ENCODE measurements at places on chromosomes 3 and 15. TPM values are rescaled to one million over a fixed set of nuclear protein-coding genes. Genes with fewer than 3 reads are reported as not detected.

DNA sequence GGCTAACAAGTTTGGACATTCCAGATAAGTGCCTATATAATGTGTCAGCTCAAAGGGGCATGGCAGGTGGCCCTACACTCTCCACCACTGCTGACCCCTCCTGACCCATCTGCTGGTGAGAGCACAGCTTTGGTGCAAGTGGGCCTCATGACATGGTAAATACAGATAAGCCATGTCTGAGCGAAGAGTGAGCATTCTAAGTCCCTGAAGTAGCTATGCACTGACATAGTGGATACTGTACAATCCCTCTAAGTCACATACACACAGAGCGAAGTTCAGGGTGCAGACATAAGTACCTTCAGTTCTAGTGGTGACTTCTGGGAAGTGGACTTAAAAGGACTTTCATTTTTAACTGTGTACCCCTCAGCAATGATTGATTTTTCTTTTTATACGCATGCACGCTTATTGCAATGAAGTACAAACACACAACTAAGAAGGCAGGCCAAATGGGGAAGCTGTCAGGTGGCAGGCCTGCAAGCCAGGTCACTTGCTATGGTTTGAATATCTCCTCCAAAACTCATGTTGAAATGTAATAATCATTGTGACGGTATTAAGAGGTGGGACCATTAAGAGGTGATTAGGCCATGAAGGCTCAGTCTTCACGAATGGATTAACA, 41.5 kb downstream of the TBC1D2B start:
- H3K36me3 ChIP-seq, result peaks cover 57% of the 10 kb centered on the region
- peaks cover 92% of the 10 kb centered on the region for H3K4me1 ChIP-seq
- no peaks in the 10 kb centered on the region for H3K27me3 ChIP-seq

Gene CLDND1
- 399 TPM for total RNA-seq

Gene GRIP2
- total RNA-seq, result 0.45 TPM

Gene ALDH1L1
- total RNA-seq, result not detected

DNA sequence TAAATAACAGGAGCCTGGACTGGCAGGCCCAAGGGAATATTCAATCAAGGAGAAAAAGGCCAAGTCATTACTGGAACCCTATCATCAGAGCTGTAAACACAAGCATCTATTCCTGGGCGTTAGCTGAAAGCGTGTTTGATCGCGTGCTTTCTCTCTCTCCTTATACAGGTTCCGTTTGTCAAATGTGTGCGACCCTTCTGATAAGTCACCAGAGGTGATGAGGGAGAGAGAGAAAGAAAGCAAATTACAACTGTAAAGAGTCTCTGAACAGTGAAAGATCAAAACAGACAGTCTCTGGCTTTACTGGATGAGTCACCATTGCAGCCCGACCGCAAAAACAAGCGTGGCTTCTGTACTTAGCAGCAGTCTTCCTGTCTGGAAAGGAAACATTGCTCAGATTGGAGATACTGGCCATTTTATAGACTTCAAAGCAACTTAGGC, 39.5 kb upstream of the TPRG1 start:
- H3K4me1 ChIP-seq, result peaks cover 32% of the 10 kb centered on the region
- H3K27me3 ChIP-seq, result no peaks in the 10 kb centered on the region
- peaks cover 22% of the 10 kb centered on the region for H3K36me3 ChIP-seq

Gene PLXND1
- 1.4 TPM for total RNA-seq

DNA sequence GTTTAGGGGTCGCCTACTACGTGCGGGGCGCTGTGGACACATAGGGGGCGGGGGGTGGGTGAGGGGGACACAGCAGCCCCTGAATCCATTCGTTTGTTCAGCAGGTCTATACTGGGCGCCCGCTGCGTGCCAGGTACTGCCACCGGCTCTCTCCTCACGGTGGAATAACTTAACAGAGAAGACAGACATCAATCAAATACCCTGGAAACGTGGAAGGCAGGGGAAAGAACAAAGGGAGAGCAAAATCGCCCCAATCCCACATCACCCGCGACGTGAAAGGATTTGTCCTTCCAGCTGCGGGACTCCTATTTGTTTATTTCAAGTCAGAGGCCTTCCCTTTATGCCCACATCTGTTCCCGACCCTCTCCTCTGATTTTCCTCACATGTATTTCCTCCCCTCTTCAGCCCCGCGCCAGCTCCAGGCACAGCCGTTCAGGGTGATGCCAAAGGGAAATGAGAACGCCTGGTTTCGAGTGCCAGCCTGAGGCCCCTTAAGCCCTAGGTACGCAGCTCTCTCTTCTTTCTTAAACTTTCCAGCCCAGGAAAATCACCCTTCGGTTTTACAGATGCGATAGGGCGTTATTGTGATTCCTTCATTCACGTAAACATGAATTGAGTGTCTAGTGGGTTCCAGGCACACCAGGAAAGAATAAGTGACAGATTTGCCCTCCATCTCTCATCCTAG, 726 bp upstream of the PROK2 start:
- H3K4me1 ChIP-seq, result peaks cover 18% of the 10 kb centered on the region
- DNase-seq, result no peak
- no peaks in the 10 kb centered on the region for H3K36me3 ChIP-seq
- peaks cover 62% of the 10 kb centered on the region for H3K27me3 ChIP-seq

Gene GOLGA8N
- 9.2 TPM for total RNA-seq

- H3K4me1 ChIP-seq, result no peaks in the 10 kb centered on the region
- H3K27ac ChIP-seq, result no peak overlapping the region
- DNase-seq, result no peak
- H3K36me3 ChIP-seq, result no peaks in the 10 kb centered on the region
- H3K27me3 ChIP-seq, result no peaks in the 10 kb centered on the region
Measured at GRCh38 chr3:175619369-175619768, 760.2 kb downstream of the NAALADL2 start.

- no peaks in the 10 kb centered on the region for H3K4me1 ChIP-seq
- DNase-seq, result no peak
- no peak overlapping the region for H3K4me3 ChIP-seq
- no peaks in the 10 kb centered on the region for H3K27me3 ChIP-seq
- no peaks in the 10 kb centered on the region for H3K36me3 ChIP-seq
Measured at GRCh38 chr3:55750525-55750924, 263.4 kb upstream of the WNT5A start.

DNA sequence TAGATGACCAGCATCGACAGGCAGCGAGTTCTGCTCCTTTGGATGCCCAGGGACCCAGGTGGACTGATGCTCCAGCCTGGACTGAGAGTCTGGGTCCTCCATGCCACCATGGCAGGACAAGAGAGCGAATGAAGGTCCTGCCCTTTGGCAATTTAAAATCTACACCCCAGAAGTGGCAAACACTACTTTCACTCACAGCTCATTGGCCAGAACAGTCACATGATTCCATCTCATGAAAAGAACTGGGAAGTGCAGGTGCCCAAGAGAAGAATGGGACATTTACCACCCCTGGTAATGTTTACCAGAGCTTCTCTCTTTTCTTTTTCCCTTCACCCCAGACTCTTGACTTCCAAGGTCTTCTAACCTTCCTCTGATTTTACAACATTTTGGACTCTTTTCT, 87.8 kb upstream of the SLCO3A1 start:
- no peak overlapping the region for H3K27ac ChIP-seq
- DNase-seq, result no peak
- no peak overlapping the region for H3K4me3 ChIP-seq
- no peaks in the 10 kb centered on the region for H3K36me3 ChIP-seq
- no peaks in the 10 kb centered on the region for H3K4me1 ChIP-seq
- H3K27me3 ChIP-seq, result peaks cover 10% of the 10 kb centered on the region

Gene ADAMTS9
- not detected for total RNA-seq

DNA sequence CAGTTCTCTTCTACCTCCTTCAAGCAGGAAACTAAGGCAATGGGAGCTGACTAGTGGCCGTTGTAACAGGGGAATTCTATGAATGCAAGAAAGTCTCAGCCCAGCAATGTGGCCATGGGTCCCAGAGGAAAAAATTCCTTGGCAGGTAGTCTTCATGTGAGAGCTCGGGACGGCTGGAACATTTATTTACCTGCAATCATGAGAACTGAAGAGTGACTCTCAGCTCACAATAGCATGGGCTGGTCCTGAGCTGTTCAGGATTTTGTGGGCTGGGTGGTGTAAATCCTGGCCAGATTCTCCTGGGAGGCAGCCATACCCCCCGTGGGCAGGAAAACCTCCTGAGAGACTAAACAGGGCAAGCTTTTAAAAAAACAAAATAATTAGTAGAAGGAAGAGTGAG, 330.3 kb upstream of the CTNNB1 start:
- no peak for DNase-seq
- H3K36me3 ChIP-seq, result no peaks in the 10 kb centered on the region
- H3K27ac ChIP-seq, result no peak overlapping the region
- H3K4me1 ChIP-seq, result no peaks in the 10 kb centered on the region

GRCh38 chr3:58183221-58183620, 27.6 kb downstream of the DNASE1L3 start:
- no peak for DNase-seq
- H3K4me1 ChIP-seq, result peaks cover 10% of the 10 kb centered on the region
- H3K27ac ChIP-seq, result no peak overlapping the region
- H3K36me3 ChIP-seq, result no peaks in the 10 kb centered on the region

Gene PTX3
- 0.40 TPM for total RNA-seq

- peaks cover 21% of the 10 kb centered on the region for H3K36me3 ChIP-seq
- H3K27me3 ChIP-seq, result no peaks in the 10 kb centered on the region
- no peak for DNase-seq
- peak overlapping the region; percentile 46 for H3K4me3 ChIP-seq
- H3K27ac ChIP-seq, result peak overlapping the region; percentile 93
Measured at GRCh38 chr3:156664831-156665178, 9.6 kb upstream of the TIPARP start.

DNA sequence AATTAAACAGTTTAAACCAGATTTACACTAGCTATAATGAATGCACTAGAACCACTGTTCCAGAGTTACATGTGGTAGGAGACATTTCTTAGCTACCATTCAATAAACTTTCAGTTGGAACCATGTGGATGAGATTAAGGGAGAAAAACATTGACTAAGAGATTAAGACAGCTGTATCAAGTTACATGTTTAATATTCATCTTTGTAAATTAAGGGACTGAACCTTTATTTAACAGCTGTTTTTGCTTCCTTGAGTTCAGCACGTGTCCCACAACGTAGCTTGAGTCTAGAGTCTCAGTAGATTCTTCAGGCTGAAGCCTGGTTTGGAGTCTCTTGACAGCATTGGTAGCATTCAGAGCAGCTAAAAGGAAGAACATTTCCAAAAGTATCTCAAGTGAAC, 27.2 kb upstream of the CFAP44 start:
- no peaks in the 10 kb centered on the region for H3K27me3 ChIP-seq
- DNase-seq, result no peak
- no peak overlapping the region for H3K27ac ChIP-seq
- peaks cover 1% of the 10 kb centered on the region for H3K4me1 ChIP-seq
- H3K4me3 ChIP-seq, result no peak overlapping the region
- peaks cover 38% of the 10 kb centered on the region for H3K36me3 ChIP-seq

Gene TMEM45A
- total RNA-seq, result 0.15 TPM

- peaks cover 8% of the 10 kb centered on the region for H3K4me1 ChIP-seq
- H3K27me3 ChIP-seq, result peaks cover 9% of the 10 kb centered on the region
- H3K36me3 ChIP-seq, result no peaks in the 10 kb centered on the region
- no peak overlapping the region for H3K4me3 ChIP-seq
- DNase-seq, result no peak
Measured at GRCh38 chr3:156614642-156615511, 59.5 kb upstream of the TIPARP start.

Gene TMEM115
- 17.5 TPM for total RNA-seq

- H3K36me3 ChIP-seq, result no peaks in the 10 kb centered on the region
- H3K4me1 ChIP-seq, result no peaks in the 10 kb centered on the region
- H3K27me3 ChIP-seq, result peaks cover 3% of the 10 kb centered on the region
- DNase-seq, result no peak
- H3K27ac ChIP-seq, result no peak overlapping the region
Measured at GRCh38 chr3:67898916-67899315, 244.5 kb upstream of the SUCLG2 start.

DNA sequence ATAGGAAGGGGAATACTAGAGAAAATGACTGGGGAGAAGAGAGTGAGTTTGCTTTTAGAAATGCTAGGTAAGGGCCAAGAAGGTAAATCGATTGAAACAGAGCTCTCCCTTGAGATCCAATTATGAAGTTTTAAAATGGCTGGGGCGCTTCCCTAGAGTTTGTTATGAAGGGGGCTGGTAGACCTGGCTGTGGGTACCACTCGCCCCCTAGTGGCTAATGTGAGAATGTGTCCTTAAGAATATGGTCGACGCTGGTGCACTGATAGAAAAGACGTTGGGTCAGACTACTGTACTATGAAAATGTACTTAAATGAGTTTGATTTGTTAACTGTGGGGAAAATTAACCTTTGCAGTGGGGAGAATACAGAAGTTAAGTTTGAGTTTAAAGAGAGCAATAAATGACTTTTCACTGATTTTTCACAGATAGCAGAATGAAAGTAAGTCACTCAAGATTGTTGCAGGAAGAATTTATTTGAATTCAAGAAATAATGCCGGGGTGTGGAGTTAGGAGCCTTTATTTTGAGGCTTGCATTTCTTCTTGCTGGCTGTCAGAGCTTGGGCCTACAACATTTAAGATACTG, 9.2 kb downstream of the TMPRSS7 start:
- peak; percentile 63 for DNase-seq
- H3K27me3 ChIP-seq, result no peaks in the 10 kb centered on the region
- H3K36me3 ChIP-seq, result no peaks in the 10 kb centered on the region
- no peak overlapping the region for H3K27ac ChIP-seq
- no peaks in the 10 kb centered on the region for H3K4me1 ChIP-seq

- peaks cover 41% of the 10 kb centered on the region for H3K36me3 ChIP-seq
- H3K4me1 ChIP-seq, result peaks cover 9% of the 10 kb centered on the region
- no peak overlapping the region for H3K4me3 ChIP-seq
- H3K27ac ChIP-seq, result no peak overlapping the region
- no peak for DNase-seq
Measured at GRCh38 chr15:84791763-84792162, 25.4 kb upstream of the ALPK3 start.

DNA sequence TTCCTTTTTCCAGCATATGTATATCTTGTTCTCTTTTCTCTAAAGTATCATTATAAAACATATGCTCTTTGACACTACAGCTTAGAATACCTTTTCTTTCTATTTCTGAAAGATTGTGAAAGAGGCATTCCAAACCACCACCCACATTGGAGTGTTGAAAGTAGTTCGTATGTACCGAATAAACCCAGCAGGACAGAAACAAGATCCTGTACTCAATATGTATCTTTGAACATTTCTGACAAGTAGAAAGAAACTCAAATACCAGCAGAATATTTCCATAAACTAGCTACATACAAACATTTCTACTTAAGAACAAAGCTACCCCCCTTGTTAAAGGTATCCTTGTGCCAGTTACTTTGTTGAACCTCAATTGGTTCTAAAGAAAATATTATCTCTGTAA, 415.3 kb upstream of the ALCAM start:
- H3K4me3 ChIP-seq, result no peak overlapping the region
- no peaks in the 10 kb centered on the region for H3K4me1 ChIP-seq
- H3K27ac ChIP-seq, result no peak overlapping the region
- no peak for DNase-seq

- DNase-seq, result no peak
- H3K27ac ChIP-seq, result no peak overlapping the region
- no peaks in the 10 kb centered on the region for H3K27me3 ChIP-seq
- H3K4me3 ChIP-seq, result no peak overlapping the region
- no peaks in the 10 kb centered on the region for H3K4me1 ChIP-seq
Measured at GRCh38 chr15:88083811-88084760, 172.5 kb downstream of the NTRK3 start.

- no peak overlapping the region for H3K4me3 ChIP-seq
- H3K27me3 ChIP-seq, result peaks cover 10% of the 10 kb centered on the region
- no peak overlapping the region for H3K27ac ChIP-seq
- no peaks in the 10 kb centered on the region for H3K36me3 ChIP-seq
Measured at GRCh38 chr15:49808341-49808740, 187.5 kb downstream of the DTWD1 start.

- no peaks in the 10 kb centered on the region for H3K36me3 ChIP-seq
- H3K4me3 ChIP-seq, result no peak overlapping the region
- H3K4me1 ChIP-seq, result no peaks in the 10 kb centered on the region
- no peaks in the 10 kb centered on the region for H3K27me3 ChIP-seq
Measured at GRCh38 chr15:45903283-45903682, 268.5 kb downstream of the SQOR start.

GRCh38 chr3:149701206-149701976, 43.6 kb upstream of the WWTR1 start:
- H3K27me3 ChIP-seq, result no peaks in the 10 kb centered on the region
- H3K4me1 ChIP-seq, result peaks cover 10% of the 10 kb centered on the region
- H3K4me3 ChIP-seq, result peak overlapping the region; percentile 66
- no peak for DNase-seq
- H3K36me3 ChIP-seq, result peaks cover 4% of the 10 kb centered on the region

Data from activated CD4-positive, alpha-beta T cell treated with anti-CD3 and anti-CD28 coated beads, Interleukin-2, amount 10 ng/mL, durations not matched to agents 7 days and 5 days (primary cell).